ENCODE measurements at places on chromosomes 4 and X.
A peak's percentile ranks its signal among the peaks of the same experiment; 100 is the strongest.

DNA sequence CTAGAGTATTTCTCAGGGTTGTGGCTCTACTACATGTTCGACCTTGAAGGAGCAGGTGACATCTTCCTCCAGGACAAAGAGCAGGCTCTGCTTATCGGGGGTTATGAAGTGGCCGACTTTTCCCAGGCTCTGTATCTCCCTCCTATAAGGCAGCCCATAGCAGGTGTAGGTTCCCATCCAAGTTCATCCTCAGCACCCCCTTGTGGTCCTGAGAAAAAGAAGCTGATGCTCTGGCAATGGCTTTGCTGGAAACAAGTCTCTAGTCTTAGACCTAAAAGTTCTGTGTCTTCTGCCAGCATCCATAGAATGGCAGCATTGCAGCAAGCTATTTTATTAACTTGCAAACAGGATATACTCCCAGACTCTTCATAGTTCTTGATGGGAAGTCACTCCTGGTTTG is 836.6 kb upstream of the PRKX start:
- no peak for DNase-seq

DNA sequence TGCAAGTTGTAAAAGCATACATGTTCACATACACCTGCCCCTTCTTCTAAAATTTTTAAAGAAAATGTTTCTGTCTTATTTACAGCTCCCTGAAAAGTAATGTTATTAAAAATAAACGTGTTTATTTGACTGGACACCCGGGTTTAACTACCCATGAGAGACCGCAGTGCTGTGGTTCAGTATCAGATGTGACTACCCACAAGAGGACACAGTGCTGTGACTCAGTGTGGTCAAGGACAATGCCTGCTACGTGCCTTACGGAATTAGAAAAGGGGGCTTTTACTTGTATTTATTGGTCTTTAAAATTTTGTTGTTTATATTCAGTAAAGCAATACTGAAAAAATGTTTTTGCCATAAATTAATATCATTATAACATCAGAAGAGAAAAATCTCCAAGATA is 641.4 kb downstream of the TRIML1 start:
- DNase-seq = no peak

GRCh38 chr4:67468830-67469229 is 76.5 kb downstream of the CENPC start:
- no peak for DNase-seq

GRCh38 chr4:7388627-7389026 is 46.1 kb downstream of the PSAPL1 start:
- no peak for DNase-seq

DNA sequence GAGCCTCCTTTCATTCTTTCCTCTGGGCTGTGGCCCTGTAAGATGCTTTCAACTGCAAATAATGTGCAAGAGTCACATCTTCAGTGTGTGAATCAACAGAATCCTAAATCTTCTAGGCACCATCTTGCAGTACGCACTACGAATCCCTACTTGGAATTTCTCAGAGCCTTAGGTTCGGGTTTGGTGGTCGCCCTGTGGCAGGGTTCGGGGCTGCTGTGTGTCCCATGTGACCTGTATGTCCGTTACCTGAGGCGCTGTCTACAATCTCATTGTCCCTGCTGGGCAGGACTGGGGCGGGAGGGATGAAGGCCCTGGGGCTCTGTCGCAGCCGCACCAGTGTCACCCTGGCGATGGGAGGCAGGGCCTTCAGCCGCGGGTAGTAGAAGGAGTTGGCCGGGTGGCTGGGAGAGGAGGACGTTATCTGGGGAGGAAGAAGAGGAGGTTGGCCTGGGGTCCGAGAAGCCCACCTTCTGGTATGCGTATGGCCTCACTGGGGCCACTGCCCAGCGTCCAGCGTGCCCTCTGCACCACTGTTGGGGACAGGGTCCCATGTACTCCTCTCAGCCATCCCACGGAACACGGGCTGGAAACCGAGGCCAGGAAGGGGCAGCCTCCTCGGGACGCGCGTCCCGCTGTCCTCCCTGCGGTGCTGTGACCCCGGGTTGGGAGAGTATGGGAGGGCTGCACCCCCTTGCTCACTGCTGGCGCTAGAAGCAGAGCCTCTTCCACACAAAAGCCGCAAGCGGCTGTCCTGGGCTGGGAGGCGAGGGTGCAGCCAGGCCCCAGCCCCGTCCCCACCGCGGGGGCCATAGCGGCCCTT is 2.0 kb downstream of the SPON2 start:
- DNase-seq = no peak

- DNase-seq = peak; percentile 67
Observed at GRCh38 chr4:7802093-7802726, 137.5 kb downstream of the AFAP1 start.

DNA sequence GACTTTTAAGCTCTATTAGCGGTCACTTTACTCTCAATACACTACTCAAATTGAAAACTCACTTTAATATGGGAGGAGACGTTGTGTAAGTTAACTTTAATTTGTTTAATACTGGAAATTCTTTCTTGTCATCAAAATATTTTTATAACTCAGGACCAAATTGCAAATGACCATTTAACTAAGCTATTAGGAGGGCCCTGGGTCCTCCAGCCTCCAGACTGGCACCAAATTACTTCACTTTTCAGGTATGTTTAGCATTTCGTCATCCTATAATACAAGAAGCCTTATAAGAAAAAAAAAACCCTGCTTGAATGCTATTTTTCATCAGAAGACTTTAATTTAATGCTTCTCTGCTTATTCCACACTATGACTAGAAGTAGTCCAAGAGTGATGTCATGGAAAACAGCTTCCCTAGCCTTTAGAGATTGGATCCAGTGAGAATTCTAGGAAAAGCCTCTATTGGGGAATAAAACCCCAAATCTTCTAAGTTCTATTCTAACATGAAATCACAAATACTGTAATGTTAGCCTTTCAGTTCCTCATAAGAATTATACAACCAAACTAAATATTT is 6.6 kb downstream of the KLHL15 start:
- no peak for DNase-seq

- no peak for DNase-seq
Observed at GRCh38 chrX:23616361-23616760, 50.9 kb upstream of the PRDX4 start.

- DNase-seq = no peak
Observed at GRCh38 chr4:87363552-87363951, 27.4 kb downstream of the HSD17B11 start.

DNA sequence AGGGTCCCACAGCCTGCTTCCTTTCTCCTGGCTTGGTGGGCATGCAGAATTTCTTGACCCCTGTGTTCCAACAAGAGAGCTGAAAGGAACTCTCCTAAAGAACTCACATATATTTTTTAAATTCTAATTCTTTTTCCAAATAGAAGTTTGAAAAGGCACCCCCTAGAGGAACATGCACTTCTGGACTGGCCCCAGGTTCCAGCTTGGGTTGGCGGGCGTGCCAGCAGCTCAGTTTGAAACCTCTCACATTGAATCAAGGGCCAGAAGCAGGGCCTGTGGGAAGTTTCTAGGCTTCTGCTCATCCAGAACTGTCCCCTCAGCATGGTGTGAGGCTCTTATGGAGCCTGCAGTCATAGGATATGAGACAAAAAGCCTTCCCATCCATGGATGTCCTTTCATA is 132.6 kb downstream of the ATG4A start:
- DNase-seq = no peak

- no peak for DNase-seq
Observed at GRCh38 chr4:7425591-7426468, 8.9 kb downstream of the PSAPL1 start.

GRCh38 chr4:99720206-99720605 is 62.6 kb upstream of the C4orf54 start:
- DNase-seq = no peak

DNA sequence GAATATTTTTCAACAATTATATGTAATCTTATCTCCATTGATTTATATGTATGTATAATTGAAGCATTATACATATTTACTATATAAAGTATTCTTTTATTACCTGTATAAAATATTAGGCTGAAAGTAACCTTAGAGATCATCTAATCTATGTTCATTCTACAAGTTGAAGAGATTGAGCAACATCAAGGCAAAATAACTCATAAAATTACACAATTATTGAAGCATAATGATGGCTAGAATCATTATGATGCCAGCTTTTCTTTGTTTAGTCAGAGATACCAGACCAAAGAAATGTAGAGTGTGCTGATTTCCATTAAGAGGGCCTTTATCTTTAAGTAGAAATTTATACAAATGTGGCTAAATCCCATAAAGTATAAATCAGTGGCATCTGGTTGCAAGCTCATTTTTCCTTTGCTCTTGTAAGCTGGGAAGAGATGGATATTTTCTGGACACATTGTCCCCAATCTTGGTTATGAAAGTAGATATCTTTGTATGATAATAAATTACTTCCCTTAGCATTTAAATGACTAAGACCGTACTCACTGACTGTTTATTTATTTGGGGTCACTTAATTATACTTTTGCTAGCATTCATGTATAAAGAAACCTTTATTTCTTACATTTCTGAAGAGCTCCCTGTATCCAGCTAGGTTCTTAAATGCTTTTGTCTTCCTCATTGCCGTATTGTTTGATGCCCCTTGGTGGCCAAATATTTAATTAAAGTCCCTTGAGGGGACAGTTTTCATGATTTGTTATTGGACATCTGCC is 339.8 kb downstream of the PCDH7 start:
- no peak for DNase-seq

- no peak for DNase-seq
Observed at GRCh38 chr4:185783574-185783973, 28.4 kb downstream of the SORBS2 start.

DNA sequence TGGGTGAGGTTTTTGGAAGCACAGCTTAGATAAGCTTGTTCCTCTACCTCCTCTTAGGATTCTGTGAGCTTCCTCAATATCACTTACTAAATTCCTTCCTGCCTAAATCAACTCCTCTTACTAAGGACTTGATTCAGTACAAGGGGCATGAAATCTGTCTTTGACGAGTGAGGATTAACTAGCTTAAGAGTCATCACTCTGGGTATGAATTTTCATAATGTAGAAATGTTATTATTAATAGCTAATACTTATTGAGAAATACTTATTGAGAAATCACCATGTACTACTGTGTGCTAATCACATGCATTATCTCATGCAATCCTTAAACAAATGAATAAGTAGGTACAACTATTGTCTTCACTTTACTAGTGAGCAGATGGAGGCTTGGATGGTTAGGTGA is 28.6 kb downstream of the TRPC3 start:
- no peak for DNase-seq
